Heart left ventricle (tissue), 16 donors: ENCODE measurements at places on chromosomes 2 and 18. TPM values are rescaled to one million over a fixed set of nuclear protein-coding genes. Genes with fewer than 3 reads are reported as not detected.

- DNase-seq: no peak
Observed at GRCh38 chr2:68693951-68694350, 40.7 kb upstream of the ARHGAP25 start.

- DNase-seq: no peak
Observed at GRCh38 chr2:141027221-141027620, 1103.6 kb downstream of the LRP1B start.

DNA sequence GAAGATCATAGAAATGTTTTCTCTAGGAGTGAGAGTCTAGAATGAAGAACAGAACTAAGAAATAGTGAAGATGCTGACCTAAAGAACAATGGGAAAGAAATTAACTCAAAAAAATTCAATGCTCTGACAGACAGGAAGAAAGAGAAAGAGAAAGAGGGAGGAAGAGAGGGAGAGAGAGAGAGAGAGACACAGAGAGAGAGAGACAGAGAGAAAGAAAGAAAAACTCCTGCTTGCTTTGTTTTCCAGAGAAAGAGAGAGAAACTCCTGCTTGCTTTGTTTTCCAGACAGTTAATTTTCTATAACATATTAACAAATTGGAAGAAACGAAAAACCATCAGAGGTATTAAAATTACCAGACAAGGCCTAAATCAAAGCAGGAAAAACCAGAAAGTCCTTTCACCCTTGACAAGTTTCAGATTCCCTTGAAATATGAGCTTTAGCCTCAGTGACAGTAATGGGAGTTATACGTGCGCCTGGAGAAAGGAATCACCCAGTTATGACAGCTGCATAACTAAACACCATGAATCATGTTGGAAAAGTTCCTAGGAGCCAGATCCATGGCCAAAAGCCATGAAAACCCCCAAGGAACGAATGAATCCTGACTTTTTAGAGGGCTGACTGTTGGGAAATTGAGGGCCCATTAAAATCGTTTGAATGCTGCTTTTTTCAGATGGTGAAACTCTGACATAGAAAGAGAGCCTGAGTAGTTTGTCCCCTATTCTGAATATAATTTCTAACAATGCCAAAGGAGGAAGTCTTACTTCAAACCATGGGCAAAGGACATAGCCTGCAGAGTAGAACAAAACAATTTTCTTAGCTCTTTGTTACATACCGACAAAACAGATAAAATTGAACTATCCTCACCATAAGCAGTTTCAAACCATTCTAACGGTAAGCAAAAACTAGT lies 228.6 kb upstream of the CHST9 start:
- DNase-seq: no peak

- DNase-seq: no peak
Observed at GRCh38 chr18:12886498-12887126, 2.6 kb upstream of the PTPN2 start.

GRCh38 chr18:58227361-58227930 lies 183.4 kb downstream of the NEDD4L start:
- DNase-seq: no peak

- DNase-seq: no peak
Observed at GRCh38 chr2:238015705-238016104, 45.1 kb upstream of the SCLY start.

GRCh38 chr2:216283038-216283900 lies 89.0 kb downstream of the MARCHF4 start:
- no peak for DNase-seq

- peak; percentile 36 for DNase-seq
Observed at GRCh38 chr18:44882163-44882868, 201.6 kb downstream of the SETBP1 start.

- peak; percentile 31 for DNase-seq
Observed at GRCh38 chr2:133841900-133842299, 273.6 kb upstream of the NCKAP5 start.

DNA sequence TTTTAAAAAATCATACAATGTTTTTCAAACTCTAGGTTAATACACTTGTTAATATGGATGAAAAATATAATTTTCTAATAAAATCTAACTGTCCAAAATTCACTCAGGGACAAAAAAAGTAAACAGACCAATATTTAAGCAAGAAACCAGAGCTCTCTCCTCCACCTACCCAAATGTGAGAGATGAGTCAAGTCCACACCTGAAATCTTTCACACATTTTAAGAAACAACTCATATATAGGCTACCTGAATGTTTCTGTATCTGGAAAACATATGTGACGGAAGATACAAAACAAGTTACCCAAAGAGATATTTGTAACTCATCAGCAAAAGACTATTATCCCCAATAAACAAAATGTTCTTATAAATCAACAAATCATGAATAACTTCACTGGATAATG lies 20.2 kb downstream of the ZNF516 start:
- no peak for DNase-seq

- DNase-seq: no peak
Observed at GRCh38 chr18:75475228-75475627, 47.7 kb upstream of the SMIM21 start.

AQP4 gene
- total RNA-seq: 4.6 TPM

CYS1 gene
- 7.8 TPM for total RNA-seq
